Renal cortex interstitium (tissue), 15 donors: ENCODE measurements at places on chromosomes 5 and 9. TPM values are rescaled to one million over a fixed set of nuclear protein-coding genes. Genes with fewer than 3 reads are reported as not detected.

DNA sequence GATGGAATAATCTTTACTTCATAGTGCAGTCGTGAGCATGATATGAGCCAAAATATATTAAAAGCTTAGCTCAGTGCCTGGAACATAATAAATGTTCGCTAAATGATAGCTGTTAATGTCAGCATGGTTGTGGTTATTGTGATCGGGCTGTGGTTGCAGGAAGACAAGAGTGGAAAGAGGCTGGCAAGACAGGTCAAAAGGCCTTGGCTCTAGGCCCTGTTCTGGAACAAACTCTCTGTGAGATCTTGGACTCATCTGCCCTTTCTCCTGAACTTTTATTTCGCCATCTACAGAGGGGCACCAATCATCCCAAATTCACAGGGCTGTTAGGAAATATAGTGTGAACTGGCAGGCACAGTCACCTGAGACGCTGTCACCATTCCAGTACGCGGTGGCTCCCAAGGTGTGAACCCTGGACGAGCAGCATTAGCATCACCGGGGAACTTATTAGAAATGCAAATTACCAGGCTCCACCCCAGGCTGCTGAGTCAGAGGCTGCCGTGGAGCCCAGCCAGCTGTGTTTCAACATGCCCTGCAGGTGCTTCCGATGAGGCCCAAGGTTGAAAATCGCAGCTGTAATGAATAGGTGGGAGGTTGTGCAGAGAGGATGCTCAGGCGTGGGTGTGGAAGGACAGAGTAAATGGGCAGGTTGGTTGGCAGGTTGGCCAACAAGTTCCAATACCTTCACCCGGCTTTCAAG lies 50.2 kb upstream of the SAP30L start:
- DNase-seq, result no peak

- no peak for DNase-seq
These were observed 29.0 kb downstream of the ADRB2 start for GRCh38 chr5:148855249-148856008.

DNA sequence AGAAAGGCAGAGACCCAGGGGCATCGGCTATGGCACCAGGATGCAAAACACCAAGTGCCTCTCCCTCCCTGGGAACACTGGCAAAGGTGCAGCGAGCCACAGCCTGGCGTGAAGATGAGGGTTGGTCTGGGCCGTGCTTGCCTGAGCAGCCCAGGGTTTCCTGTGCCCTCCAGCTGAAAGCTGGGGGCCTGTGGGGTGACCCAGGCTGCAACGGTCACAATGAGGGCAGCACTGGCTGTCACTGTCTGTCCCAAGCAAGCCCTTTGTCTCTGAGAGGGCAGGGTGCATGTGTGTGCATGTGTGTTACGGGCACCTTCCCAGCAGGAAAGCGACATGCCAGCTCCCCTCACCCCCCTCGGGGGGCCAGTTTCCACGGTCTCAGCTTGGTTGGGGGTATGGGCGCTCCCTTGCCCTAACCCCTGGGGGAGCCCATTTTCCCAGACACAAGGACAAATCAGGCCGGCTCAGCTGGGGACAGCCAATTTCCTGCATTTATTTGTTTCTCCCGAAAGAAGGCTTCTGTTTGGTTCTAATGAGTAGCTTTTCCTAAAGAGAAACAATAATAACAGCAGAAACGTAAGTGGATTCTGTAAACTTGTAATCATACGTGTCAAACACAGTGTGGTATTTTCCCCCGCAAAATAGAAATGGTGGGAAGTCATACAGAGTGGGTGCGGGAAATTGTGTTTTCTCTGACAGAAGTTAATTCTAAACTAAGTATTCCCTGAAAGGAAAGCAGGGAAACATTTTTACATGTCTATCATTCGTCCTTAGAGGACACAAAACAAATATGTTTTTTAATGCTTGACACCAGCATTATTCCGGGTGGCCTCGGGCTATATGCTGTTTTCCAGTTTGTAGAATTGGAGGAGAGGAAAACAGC lies 21.3 kb downstream of the MRPL36 start:
- DNase-seq, result no peak

- no peak for DNase-seq
These were observed 6.5 kb downstream of the TNPO1 start for GRCh38 chr5:72822944-72823343.

DNA sequence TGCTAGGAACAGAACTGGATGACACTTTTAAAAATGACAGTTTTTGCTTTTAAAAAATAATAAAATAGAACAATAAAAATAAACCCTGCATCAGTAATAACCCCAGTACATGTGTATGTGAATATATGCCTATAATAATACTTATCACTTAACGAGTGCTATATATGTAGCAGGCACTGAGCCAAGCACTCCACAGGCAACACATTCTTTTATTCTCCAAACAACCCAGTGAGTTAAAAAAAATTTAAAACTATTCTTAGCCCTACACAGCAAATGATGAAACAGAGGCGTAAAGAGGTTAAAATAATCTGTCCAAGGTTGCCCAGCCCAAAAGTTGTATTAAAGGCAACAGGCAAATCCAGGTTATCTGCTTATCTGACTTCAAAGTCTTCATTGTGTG lies 124.5 kb upstream of the SMIM23 start:
- DNase-seq, result no peak

DNA sequence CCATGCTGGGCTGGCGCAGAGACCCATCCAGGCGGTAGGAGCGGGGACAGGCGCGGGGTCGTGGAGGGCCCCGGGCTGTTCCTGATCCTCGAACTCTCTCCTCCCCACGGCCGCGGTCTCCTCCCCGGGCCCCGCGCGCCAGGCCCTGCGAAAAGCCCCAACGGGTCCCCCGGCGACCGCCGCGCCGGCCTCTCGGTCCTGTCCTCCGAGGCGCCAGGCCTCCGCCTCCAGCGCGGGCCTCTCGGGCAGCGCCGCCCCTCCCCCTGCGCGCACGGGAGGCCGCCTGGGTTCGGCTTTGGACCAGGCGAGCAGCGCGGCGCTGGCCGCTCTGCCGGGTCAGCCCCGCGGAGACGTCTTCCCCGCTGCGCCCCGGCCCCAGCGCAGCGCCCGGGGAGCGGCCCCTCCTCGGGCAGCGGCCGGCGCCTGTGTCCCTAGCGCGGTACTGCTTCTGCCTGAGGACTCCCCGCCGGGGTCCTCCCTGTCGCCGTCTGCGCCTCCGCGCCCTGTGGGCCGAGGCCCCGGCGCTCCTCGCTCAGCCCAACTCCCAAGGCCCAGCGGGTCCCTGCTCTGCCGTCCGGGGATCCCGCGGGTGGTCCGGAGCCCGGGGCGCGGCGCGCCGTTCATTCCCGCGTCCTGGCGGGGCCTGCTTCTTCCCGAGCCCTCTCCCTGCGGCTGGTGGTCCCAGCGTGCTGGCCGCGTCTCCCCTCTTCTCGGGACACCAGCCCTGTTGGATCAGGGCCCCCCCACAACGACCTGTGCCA lies 13.4 kb downstream of the COL23A1 start:
- no peak for DNase-seq

GRCh38 chr5:80804332-80804731 lies 149.5 kb upstream of the DHFR start:
- DNase-seq, result no peak

DNA sequence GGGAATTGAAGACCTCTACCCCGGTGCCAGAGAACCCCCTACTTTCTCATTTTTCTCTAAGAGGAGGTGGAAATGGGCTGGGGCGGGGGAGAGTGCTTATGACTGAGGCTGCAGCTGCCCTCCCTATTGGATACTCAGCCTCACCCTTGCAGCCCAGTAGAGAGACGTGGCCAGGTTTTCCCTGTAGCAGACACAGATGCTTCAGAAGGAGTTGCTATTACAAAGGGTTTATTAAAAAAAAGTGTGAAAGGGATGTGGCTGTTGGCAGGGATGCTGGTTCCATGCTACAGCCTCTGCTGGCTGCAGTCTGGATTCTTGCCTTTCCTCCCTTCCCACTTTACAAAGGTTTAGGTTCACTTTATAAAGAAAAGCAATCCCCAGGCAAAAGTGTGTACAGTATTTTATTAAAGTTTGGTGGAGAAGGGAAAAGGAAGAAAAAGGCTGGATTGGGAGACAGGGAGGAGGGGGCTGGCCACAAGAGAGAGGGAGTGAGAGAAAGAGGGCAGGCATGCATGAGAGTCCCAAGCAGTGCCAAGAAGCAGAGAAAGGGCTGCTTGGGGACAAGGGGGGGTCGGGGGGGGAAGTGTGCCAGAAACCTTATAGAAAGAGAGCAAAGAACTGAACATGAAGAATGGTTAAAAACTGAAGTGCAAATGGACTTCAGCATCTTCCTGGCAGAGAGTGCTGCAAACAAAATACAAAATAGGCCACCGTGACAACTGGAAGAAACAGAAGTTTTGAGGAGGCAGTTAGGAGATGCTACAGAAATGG lies 29.5 kb upstream of the NFIB start:
- no peak for DNase-seq

The CDK5RAP2 gene
- polyA plus RNA-seq, result 61.8 TPM

The PCDHB13 gene
- 6.9 TPM for polyA plus RNA-seq

DNA sequence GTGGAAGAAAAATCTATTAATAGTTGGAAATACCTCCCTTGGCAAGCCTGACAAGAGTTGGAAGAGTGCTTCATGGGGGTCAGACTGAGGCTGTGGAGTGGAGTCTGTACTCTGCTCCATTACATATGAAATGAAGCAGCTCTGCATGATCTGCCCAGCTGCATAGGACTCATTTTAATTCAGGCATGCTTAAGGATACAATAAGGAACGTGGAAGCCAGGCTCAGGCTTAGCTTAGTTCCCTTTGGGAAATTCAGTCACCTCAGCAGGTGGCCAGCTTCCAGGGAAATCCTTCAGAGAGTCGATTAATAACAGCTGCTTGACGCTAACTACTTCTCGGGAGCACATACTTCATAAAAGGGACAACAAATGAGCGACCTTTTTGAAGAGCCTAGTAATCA lies 1672.9 kb upstream of the WWC1 start:
- DNase-seq, result no peak

- DNase-seq, result no peak
These were observed 140.1 kb upstream of the PALM2AKAP2 start for GRCh38 chr9:109639674-109640579.
